Stimulated activated CD4-positive, alpha-beta T cell treated with anti-CD3 and anti-CD28 coated beads, TNF-alpha, amount 100 ng/mL, for 24 hours (primary cell): ENCODE measurements at places on chromosomes 3 and 15.
A peak's percentile ranks its signal among the peaks of the same experiment; 100 is the strongest.

GRCh38 chr3:134357914-134358811, 16.1 kb downstream of the AMOTL2 start:
- DNase-seq = no peak

GRCh38 chr3:14441920-14442300, 39.5 kb downstream of the SLC6A6 start:
- DNase-seq = no peak

- peak; percentile 44 for DNase-seq
These were observed 52.8 kb downstream of the RGMA start for GRCh38 chr15:93035953-93036810.

GRCh38 chr15:48547286-48547685, 98.2 kb downstream of the FBN1 start:
- DNase-seq = no peak

DNA sequence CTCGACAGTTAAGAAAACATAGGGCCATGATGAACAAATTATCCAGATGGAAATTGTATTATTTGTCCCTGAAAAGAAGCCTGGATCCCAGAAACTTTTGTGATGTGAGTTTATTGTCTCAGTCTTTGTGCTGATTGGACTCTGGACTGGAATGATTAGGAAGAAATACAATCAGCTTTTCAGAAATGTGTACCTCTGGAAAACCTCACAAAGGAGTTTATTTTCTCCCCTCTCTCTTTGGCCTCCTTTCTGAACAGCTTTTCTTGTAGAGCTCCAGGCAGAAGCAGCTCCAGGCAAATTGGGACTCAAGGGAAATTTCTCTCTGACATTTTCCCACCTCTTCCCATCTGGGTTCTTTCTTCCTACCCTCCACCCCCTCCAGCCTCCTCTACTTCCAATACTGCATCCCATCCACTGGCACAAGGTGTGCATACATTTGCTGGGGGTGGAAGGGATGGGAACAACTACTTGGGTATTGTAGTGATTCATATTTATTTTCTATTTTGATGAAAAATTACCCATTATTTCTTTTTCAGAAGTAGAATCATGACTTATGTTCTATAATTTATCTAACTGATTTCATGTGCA, 119.7 kb downstream of the CD47 start:
- DNase-seq = no peak

- DNase-seq = no peak
These were observed 108.3 kb downstream of the TFDP2 start for GRCh38 chr3:142040941-142041491.

- no peak for DNase-seq
These were observed 70.6 kb upstream of the STT3B start for GRCh38 chr3:31462050-31462569.

- DNase-seq = no peak
These were observed 68.5 kb downstream of the SLC7A14 start for GRCh38 chr3:170517242-170517945.

DNA sequence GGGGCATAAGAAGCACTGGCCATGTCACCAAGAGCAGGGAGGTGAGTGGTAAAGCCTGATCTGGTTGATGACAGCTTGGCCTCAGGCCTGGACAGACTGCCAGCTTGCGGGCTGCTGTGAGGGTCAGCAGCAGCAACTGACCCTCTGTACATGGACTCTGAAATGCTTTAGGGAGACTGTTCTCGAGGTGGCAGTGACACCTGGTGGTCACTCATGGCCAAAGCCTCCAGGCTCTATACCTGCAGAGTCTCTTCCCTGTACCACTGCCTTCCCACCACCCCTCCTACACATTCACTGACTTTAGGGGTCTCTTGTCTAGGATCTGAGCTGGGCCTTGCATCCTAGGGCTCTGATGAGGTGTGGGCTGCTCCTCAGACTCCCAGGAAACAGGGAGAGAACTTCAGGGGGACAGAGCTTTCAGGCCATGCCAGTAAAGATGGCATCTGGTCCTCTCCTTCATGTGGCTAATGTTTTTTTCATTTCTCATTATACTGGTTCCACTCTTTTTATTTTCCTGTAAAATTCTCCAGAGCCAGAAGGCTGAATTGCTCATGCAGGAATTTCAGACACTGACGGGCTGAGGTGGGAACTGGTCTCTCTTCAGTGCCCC, 17.2 kb upstream of the TIMP4 start:
- no peak for DNase-seq

GRCh38 chr15:94203306-94203705, 28.1 kb upstream of the MCTP2 start:
- no peak for DNase-seq

- DNase-seq = no peak
These were observed 231.1 kb downstream of the ADAMTS9 start for GRCh38 chr3:64456674-64457073.

DNA sequence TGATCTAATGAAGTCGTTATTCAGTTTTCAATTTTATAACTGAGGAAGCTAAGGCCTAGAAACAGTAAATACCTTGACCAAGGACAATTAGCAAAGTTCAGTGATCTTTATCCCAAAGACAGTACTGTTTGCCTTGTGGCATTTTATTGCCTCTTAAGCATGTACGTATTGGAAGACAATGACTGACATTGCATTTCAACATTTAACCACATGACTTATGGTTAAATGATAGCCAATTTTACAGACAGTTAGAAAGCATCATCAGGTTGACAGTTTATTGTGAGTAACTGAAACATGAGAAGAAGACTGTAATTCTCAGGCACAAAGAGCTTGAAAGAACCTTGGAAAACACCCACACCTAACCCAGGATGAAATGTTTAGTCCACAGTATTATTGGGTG, 390.8 kb upstream of the ZNF385D start:
- DNase-seq = no peak

DNA sequence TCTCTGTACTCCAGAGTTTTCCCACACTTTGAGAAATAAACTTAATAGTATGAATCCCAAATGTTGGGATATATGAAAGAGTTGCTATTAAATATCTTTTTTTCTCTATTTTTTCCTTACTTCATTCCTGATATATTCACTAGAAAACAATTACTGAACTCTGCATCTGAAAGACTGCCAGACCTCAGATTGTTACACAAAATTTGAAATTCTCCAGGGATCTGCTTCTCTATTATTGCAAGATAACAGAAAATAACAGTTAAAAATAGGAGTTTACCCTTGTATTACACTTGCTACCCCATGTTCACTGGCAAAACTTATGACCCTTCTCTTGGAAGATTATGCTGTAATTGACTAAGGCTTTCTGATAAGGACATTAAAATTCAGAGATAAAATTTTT, 11.7 kb upstream of the P3H2 start:
- DNase-seq = no peak

GRCh38 chr15:68285259-68285980, 7.9 kb downstream of the FEM1B start:
- no peak for DNase-seq

GRCh38 chr3:31345581-31345980, 187.1 kb upstream of the STT3B start:
- no peak for DNase-seq

- no peak for DNase-seq
These were observed 6.3 kb downstream of the PIGZ start for GRCh38 chr3:196962108-196962929.
